ENCODE measurements at places on chromosomes 13 and 19.

DNA sequence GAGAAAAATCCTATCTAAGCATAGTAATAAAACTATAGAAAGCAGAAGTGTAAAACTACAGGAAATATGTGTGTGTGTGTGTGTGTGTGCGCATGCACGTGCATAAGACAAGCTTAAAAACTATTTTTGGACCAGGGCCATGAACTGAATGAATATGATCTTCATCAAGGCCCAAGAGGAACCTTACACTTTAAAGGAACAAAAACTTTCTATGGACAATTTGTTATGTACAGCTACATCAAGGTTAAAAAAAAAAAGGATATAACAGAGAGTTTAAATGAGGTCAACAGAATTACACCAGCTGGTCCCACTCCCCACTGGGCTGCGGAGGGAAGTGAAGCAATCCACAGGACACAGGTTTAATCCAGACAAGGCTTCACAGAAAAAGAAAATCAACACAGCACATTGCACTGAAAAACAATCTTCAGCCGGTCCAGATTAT lies 151.1 kb downstream of the LHFPL6 start:
- peak; percentile 97 for DNase-seq

- DNase-seq: no peak
These were observed 3.0 kb downstream of the TRPM4 start for GRCh38 chr19:49160450-49161189.

DNA sequence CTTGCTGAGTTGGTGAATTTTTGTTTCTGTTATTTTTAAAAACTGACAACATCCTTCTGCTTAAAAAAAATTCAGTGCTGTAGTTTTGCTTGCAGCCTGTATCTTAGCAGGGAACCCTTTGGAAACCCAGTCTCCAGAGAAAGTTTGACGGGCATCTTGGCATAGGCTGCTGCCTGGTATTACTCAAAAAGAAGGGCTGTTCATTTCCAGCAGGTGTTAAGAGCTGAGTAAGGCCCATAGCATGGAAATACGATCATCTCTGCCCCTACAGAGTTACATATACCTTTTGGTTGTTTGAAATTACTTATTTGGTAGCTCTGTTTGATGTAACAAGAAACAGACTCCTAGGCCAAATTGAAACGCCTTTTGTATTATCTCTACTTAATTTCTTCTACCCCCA lies 41.5 kb downstream of the URI1 start:
- peak; percentile 10 for DNase-seq

DNA sequence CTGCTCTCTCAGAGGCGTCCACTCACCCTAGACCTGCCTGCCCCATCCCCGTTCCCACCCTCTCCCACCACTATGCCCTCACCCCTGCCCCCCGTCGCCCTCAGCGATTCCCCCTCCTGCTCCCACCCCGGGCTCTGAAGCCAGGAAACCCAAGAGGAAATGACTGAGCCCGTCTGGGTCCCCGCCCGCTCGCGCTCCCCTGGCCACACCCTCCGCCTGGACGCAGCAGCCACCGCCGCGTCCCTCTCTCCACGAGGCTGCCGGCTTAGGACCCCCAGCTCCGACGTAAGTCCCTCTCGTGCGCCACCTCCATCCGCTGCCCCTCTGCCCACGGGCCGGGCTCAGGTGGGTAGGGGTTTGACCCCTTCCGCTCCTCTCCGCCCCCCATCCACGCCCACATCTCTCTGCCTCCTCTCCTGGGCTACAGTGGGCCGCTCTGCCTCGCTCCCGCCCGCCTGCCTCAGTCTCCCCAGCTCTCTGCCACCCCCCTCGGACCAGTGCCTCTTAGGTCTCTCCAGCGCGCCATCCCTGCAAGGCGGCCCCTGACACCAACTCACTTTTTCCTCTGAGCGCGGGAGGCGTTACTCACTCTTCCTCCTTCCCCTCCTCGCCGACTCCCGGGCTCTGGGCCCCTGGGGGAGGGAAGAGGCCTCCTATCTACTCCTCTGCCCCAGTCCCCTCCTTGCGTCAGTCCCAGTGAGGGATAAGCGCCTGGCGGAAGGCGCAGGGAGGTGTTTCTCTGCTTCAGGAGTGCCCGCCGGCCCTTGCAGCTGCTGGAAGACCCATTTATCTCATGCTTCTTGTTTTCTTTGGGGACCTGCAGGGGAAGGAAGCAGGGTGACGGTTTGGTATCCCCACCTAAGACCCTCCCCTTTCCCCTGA lies at the start of gene FXYD5:
Gene FXYD5, plus strand, starts transcription at position 211 of the 882 bp plus-strand sequence. CDS start 816 bp downstream, outside the sequence.
- DNase-seq: peak; percentile 81

DNA sequence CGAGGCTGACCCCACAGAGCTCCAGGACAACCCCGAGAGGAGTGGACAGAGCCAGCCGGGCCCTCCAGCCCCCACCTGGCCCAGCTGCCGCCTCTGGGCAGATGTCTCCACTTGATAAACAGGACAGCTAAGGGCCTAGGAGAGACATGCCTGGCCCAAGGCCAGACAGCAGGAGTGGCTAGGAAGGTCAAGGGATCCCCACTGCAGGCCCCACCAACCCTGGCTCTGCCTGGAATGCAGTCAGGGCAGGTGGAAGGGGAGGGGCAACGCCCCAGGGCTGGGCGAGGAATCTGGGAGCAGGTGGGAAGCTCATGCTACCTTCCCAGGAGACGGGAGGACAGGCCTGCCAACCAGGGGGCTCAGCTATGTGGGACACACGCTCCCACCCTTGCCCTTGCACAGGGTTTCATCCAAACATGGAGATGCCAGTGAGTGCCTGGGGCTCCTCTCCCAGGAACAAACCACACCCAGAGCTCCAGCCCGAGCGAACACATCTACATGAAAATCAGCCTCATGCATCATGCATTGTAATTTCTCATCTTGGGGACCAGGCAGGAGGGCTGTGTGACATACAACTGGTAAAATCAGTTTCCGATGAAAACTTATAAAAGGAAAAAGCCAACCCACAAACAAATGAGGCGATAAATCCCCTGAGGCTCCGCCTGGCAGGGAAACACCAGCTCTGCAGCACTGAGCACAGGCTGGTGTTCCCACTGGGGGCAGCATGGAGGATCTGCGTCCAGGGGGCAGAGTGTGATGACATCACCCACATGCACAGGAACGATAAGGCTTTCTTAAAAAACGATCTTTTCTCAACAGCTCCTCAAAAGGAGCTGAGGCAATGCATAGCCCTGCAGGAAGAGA lies 25.0 kb downstream of the SH3GL1 start:
- DNase-seq: peak; percentile 77

DNA sequence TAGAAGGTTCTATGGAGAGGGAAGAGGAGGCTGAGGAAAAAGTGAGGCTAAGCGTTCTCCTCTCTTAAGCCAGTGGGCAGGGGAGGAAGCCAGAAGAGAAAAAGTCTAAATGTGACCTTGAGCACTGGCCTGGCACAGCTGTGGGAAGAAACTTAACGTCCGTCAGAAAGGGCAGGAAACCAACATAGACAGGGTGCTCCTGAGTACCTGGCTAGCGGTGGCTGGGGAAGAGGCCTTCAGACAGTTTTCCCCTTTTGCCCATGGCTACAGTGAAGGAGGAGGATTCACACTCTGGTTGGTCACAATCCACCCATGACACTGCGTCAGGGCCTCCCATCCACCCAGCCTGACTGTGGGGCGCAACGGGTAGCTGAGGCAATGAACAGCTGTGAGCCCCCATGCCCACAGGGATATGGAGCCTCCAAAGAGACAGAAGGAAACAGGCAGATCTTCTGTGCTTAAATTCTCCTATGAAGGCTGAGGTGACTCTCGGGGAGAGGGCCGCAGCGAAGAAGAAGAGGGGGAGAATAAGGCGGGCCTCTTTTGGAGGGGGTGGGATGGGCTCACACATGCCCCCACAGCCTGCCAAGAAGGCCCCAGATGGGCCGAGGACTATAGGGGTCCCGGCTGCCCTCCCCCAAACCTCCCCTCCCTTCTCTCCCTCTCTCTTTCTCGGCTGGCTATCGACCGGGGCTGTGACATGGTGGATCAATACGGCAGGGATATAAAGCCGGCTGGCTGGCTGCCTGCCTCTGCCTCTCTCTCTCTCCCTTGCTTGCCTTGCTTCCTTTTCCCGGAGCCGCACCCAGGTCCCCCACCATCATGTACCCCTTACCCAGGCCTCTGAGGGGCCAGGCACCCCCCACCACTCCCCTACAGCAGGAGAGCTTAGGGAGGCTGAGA lies 19.8 kb upstream of the POU2F2 start:
- no peak for DNase-seq

DNA sequence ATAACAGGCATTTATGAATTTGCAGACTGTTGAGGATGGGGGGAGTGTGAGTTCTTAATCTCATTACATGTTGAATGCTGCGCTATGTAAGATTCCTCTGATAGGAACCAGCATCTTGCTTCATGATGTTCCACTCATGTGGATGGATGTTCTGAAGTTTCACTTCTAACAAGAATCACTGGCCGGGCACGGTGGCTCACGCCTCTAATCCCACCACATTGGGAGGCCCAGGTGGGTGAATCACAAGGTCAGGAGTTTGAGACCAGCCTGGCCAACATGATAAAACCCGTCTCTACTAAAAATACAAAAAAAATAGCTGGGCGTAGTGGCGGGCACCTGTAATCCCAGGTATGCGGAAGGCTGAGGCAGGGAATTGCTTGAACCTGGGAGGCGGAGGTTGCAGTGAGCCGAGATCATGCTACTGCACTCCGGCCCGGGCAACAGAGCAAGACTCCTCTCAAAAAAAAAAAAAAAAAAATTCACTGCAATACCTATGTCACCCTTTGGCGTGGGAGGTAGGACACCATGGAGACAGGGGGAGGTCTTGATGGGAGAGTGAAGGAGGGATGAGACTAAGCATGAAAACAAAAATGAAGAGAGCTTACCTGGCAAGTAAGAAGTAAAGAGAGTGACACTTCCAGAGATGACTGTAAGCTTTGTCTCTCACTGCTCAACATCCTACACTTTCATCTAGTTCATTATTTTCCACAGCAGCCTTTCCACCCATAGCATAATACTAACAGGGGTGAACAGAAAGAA lies 133.0 kb downstream of the DCT start:
- no peak for DNase-seq

DNA sequence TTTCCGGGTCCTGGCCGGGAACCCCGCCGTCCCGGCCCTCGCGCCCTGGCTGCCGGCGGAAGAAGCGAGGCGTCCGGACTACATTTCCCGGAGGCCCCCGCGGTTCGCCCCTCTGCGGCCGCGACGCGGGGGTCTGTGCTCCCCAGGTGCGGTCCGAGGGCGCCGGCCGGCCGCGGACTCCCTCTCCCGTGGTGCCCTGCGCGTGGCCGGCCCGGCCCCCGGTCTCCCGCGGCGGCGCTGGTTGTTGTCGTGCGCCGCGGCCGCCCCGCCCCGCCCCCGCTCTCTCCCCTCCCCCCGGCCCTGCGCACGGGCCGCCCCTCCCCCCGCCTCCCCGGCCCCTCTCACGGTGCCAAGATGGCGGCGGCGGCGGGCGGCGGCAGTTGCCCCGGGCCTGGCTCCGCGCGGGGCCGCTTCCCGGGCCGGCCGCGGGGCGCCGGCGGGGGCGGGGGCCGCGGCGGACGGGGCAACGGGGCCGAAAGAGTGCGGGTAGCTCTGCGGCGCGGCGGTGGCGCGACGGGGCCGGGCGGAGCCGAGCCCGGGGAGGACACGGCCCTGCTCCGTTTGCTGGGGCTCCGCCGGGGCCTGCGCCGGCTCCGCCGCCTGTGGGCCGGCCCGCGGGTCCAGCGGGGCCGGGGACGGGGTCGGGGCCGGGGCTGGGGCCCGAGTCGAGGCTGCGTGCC lies at the start of gene KMT2B:
Gene KMT2B, plus strand, starts transcription at position 339 of the 680 bp plus-strand sequence. Its CDS starts 16 bp downstream, at position 355.
- DNase-seq: no peak

DNA sequence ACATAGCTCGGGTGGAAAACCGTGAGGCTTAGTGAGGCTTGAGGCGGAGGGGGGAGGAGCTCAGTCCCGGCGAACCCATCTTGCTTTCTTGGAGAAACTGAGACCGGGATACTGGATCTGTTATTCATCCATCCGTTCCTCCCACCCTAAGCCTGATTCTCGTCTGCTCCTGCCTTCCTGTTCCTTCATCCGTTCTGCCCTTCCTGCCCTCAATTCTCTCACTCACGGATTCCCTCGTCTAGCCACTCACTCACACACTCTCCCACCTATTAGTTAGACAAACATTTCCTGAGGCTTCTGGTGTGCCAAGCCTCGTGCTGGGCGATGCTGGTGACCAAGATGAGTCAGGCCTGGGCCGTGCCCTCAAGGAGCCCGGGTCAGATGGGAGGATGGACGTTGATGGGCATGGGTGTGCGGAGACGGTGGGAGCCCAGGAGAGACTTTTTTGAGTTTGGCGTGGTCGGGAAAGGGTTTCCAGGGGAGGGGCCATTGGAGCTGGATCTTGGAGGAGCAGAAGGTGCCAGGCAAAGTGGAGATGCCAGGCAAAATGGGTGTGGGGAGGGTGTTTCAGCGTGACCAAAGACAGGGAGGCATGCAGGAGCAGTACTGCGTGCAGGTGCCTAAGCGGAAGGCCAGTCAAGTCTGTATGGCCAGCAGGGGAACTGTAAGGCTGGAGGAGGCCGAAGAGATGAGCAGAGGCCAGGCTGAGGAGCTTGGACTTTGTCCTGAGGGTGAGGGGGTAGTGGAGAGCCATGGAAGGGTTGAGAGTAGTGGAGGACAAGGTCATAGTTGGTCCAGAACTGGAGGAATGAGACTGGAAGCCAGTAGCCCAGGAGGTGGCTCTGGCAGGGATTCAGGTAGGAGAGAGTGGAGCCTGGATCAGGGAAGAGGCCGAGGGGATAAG lies 7.4 kb upstream of the CNFN start:
- no peak for DNase-seq

GRCh38 chr13:63085851-63086250 lies 1670.2 kb upstream of the PCDH20 start:
- DNase-seq: no peak

DNA sequence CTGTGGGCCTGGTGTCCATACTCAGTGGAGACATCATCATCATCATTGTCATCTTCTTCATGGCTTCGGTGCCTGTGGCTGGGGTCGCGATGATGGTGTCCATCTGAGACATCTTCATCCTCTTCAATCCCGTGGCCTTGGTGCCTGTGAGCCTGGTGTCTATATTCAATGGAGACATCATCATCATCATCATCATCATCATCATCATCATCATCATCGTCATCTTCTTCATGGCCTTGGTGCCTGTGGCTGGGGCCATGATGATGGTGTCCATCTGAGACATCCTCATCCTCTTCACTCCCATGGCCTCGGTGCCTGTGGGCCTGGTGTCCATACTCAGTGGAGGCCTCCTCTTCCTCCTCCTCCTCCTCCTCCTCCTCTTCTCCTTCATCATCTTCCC lies 917 bp downstream of the HRC start:
- no peak for DNase-seq

GRCh38 chr13:98189841-98190505 lies 12.9 kb upstream of the RNF113B start:
- DNase-seq: peak; percentile 66

- no peak for DNase-seq
These were observed 19.3 kb upstream of the RASA3 start for GRCh38 chr13:114151565-114152284.

- DNase-seq: peak; percentile 56
These were observed 11.5 kb downstream of the CCDC124 start for GRCh38 chr19:17944301-17944700.

DNA sequence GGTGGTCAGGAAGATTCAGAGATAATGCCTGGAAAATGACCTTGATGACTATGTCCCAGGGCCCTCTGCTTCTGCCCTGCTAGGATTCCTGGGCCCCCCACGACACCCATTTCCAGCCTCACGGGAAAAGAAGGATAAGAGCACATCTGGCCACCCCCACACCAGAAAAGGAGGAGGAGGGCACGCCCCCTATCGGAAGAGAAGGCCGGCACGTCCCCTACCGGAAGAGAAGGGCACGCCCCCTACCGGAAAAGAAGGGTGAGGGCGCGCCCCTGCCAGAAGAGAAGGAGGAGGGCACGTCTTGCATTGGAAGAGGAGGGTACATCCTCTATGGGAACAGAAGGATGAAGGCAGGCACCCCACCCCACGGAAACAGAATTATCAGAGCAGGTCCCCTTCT lies 84.3 kb downstream of the IER2 start:
- DNase-seq: peak; percentile 32

- no peak for DNase-seq
These were observed 31.7 kb upstream of the FXYD3 start for GRCh38 chr19:35083691-35084508.

GRCh38 chr19:5292453-5292821 lies 48.2 kb downstream of the PTPRS start:
- DNase-seq: no peak
